ENCODE measurements at places on chromosomes 11 and 22. TPM values are rescaled to one million over a fixed set of nuclear protein-coding genes. Genes with fewer than 3 reads are reported as not detected.

The APOC3 gene
- not detected for polyA plus RNA-seq

The OR52I1 gene
- not detected for polyA plus RNA-seq

The CASTOR1 gene
- 2.9 TPM for polyA plus RNA-seq

The P2RX3 gene
- 0.30 TPM for polyA plus RNA-seq

- no peak for DNase-seq
Measured at GRCh38 chr22:31329029-31329428, 17.1 kb downstream of the PATZ1 start.

- DNase-seq: no peak
Measured at GRCh38 chr11:128496249-128496648, 91.1 kb downstream of the ETS1 start.

GRCh38 chr11:5307256-5308019 is 5.7 kb upstream of the OR51B4 start:
- DNase-seq: no peak

- DNase-seq: no peak
Measured at GRCh38 chr11:26470992-26471391, 101.1 kb downstream of the MUC15 start.

DNA sequence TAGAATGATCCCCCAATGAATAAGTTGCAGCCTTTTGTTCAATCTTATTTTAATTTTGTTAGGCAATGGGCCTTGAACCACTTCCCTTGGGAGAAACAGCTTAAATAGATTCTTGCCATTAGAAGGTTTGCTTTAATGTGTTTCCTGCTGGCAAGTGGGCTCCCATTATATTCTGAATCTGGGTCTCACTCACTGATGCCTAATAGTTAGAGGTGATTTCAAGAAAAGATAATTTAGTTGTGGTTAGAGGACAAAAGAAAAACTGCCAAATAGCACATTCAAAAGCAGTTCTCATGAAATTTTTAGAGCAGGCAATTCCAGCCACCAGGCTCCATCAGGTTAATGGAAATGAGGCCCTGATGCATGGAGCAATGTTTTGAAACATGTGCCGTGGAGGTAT is 362.6 kb upstream of the CHORDC1 start:
- no peak for DNase-seq

DNA sequence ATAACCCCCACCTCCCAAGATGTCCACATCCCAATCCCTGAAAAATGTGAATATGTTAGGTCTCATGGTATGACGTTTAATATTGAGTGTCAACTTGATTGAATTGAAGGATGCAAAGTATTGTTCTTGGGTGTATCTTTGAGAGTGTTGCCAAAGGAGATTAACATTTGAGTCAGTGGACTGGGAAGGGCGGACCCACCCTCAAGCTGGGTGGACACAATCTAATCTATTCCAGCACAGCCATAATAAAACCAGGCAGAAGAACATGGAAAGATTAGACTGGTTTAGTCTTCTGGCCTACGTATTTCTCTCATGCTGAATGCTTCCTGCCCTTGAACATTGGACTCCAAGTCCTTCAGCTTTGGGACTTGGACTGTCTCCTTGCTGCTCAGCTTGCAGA is 315.5 kb downstream of the GUCY1A2 start:
- DNase-seq: no peak

DNA sequence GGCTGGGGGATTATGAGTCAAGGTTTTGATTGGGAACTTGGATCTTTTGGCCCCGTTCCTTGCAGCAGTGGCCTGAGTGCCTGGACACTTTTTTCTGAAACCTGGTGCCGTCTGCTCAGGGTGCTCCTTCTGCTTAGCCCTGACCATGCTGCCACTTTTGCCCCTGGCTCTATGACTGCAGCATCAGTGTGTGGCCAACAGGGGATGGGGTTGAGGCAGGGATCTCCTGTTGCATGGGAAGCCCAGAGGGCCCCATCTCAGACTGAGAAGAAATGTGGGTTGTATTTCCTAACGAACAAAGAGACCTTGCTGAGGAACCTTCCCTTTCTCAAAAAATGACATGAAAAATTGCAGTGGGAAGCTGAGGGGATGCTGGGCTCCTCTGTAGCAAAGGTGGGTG is 18.7 kb downstream of the POU2F3 start:
- no peak for DNase-seq

DNA sequence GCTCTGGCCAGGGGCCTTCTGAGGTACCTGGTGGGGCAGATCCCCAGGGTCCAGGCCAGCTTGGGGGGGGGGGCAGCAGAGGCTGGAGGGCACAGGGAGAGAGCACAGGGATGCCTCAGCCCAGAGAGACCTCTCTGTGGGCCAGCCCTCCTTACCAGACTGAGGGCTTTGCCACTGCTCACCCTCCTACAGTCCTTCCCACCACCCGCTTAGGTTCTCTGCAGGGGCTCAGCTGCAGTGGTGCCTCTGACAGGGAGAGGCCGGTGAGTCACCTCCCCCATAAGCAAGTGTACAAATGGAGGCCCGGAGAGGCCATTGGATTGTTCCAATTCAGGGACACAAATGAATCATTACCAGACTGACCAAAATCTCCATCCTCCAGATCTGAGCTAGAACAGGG is 68.1 kb upstream of the LMO1 start:
- no peak for DNase-seq

DNA sequence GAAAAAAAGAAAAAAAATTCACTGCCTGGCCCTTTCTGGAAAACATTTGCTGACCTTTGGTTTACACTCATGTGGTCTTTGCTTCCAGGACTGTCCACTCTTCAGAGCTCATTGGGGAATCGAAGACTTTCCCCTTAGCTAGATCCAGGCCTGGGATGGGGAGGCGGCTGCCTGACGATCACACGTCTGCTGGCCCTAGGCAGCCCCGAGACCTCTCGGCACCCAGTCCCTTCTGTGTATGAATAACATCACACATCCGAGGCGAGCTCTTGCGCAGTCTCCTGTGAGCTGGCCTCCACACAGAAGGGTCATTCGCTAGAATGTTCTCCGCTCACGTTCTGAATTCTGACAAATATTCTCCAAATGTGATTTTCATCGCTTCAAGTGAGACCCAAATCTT is 25.7 kb upstream of the GAL start:
- peak; percentile 72 for DNase-seq
